ENCODE measurements at places on chromosomes 13 and 19. TPM values are rescaled to one million over a fixed set of nuclear protein-coding genes. Genes with fewer than 3 reads are reported as not detected.

The KIR2DL4 gene
- total RNA-seq: not detected

The NCAN gene
- not detected for total RNA-seq

The LILRA6 gene
- not detected for total RNA-seq

The FOSB gene
- 4.6 TPM for total RNA-seq

The ICAM1 gene
- total RNA-seq: 23.1 TPM

The CPB2 gene
- total RNA-seq: not detected

The PCDH8 gene
- not detected for total RNA-seq

Data from regular cardiac myocyte (primary cell).